ENCODE measurements at places on chromosomes 3 and 15.

- no peak for DNase-seq
Observed at GRCh38 chr3:13051066-13051465, 22.2 kb downstream of the IQSEC1 start.

DNA sequence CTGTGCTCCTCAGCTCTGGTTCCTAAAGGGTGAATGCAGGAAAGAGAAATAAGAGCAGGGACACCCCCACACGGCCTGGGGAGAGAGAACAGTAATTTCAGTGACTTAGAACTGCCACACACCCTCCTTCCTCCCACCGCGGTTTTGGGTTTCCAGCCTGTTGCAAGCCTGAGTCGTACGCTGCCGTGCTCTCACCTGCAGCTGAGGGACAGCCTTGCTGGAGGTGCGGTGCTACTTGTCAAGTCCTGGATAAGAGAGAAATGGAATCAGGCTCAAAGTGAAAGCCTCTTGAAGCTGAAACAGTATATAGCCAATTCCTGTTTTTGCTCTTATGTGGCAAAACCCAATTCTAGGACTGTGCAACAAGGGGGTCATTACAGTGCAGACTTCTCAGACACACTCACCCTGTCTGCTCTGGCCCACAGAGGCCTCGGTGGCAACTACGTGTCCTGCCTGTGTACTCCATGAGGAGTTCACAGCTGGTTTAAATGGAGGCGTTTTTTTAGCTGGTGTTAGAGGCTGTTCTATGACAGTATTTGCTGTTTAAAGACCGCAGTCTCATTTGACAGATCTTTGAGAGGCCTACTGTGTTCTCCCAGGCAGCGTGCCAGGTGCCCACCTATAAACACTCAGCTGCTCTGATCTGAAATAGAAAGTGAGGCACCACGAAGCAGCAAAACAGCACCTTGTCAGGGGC lies 42.9 kb downstream of the TBC1D2B start:
- DNase-seq, result peak; percentile 85

GRCh38 chr3:4225005-4225471 lies 78.1 kb upstream of the SETMAR start:
- no peak for DNase-seq

- DNase-seq, result no peak
Observed at GRCh38 chr15:67479781-67480505, 41.0 kb upstream of the C15orf61 start.

DNA sequence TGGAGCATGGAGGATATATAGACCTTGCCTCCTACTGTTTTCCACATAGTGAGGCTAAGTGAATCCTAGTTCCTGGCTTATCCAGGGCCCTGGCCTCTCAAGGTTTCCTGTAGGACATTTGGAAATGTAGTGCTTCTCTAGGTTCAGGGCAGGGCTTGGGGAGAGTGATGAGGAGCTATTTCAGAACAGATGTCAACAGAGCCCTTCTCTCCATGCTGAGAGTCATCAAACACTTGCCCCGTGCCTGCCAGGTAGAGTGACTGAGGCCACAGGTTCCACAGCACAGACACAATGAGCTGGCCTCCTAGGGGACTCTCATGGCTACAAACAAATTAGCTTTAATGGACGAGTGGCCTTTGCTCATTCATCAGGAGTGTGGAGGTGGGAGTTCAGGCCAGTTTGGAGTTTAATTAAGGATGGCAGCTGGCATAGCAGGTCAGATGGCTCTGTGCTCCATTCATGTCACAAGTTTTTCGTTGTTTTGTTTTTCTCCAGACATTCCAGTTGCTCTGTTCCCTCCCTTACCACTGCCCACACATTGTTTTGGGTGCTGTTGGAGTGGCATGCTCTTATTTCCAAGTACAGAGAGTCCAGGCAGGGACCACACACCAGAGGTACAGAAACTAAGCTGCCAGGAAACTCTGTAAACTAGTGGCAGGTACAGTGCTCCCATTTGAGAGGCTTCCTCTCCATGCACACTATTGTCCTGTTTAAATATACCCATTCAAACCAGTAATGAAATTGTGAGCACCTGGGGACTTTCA lies 189.8 kb downstream of the RYR3 start:
- no peak for DNase-seq

DNA sequence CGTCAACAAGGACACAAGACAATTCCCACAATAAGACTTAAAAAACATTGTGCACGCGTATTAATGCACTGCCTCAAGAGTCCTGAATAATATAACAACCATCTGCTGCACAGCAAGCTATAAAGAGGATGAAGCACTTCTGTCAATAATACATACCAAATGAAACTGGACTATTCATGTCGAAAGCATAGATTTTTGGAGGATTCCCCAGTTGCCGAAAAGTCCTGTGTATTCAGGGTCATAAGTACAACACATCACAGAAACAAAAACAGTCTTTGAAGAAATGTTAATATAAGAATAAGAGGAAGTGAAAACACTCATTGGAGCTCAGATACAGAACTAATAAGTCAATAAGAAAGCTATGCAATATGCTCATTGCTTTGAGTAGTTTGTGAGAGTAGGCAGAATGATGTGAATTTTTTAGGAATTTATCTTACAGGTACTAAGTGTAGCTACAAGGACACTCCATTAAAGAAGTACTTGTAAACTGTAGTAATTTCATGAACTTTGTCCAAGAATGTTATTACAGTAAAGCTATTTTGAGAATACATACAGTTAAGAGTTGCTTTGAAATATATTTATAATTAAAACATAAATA lies 31.6 kb downstream of the CBLB start:
- no peak for DNase-seq

DNA sequence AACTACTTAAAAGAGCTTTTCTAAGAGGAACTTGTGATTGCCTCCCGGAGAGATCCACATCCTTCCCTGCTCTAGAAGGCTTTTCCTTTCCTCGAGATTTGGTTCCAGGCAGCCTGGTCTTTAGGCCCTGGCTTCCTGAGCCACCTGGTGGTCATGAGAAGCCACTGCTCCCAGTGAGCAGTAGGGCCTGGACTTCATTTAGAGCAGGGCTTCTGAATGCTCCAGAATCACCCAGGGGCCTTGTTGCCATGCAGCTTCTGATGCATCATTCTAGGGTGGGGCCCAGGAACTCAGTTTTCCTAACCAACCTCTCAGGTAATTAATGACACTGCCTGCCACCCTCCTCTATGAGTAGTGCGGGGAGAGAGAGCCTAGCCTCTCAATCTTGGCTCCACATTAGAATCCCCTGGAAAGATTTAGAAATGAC lies 29.6 kb downstream of the PSMD6 start:
- DNase-seq, result peak; percentile 15

GRCh38 chr3:39166134-39166710 lies 12.8 kb upstream of the CSRNP1 start:
- DNase-seq, result no peak

DNA sequence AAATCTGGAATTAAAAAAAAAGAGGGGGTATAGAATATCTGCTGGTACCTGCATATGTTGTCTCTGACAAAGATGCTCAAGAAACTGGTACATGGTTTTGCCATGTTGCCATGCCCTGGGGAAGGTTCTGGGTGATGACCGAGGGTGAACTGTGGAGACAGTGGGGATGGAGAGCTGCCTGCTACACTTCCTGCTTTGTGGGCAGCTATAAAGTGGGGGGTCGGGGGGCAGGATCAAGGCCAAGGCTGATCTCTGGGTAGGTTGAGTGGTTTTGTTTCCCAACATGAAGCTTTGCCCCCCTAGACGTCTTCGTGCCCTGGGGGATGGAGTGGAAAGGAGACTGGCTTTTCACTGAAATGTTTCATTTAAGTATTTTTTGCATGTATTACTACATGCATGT lies 74.6 kb downstream of the IQSEC1 start:
- no peak for DNase-seq

- no peak for DNase-seq
Observed at GRCh38 chr15:101543926-101544612, 54.6 kb upstream of the PCSK6 start.

DNA sequence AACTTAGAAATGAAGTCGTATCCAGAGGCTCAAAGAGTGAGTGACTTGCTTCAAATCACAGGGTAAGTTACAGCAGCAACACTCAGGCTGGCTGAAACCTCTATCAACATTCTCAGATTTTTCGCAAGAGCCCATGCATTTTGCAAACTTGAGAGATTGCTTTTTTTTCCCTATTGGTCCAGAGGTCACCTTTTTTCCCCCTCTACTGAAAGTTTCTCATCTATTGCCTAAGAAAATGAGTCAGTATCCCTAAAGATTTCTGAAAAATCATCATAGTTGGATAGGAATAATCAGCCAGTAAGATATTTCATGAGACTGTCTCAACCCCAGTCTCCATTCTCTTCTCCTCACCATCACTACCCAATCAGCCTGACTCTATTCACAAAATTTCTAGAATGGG lies 410.6 kb downstream of the FOXP1 start:
- no peak for DNase-seq

GRCh38 chr3:30156586-30157498 lies 449.6 kb upstream of the TGFBR2 start:
- DNase-seq, result no peak

- DNase-seq, result no peak
Observed at GRCh38 chr3:178350763-178351162, 185.5 kb upstream of the KCNMB2 start.

DNA sequence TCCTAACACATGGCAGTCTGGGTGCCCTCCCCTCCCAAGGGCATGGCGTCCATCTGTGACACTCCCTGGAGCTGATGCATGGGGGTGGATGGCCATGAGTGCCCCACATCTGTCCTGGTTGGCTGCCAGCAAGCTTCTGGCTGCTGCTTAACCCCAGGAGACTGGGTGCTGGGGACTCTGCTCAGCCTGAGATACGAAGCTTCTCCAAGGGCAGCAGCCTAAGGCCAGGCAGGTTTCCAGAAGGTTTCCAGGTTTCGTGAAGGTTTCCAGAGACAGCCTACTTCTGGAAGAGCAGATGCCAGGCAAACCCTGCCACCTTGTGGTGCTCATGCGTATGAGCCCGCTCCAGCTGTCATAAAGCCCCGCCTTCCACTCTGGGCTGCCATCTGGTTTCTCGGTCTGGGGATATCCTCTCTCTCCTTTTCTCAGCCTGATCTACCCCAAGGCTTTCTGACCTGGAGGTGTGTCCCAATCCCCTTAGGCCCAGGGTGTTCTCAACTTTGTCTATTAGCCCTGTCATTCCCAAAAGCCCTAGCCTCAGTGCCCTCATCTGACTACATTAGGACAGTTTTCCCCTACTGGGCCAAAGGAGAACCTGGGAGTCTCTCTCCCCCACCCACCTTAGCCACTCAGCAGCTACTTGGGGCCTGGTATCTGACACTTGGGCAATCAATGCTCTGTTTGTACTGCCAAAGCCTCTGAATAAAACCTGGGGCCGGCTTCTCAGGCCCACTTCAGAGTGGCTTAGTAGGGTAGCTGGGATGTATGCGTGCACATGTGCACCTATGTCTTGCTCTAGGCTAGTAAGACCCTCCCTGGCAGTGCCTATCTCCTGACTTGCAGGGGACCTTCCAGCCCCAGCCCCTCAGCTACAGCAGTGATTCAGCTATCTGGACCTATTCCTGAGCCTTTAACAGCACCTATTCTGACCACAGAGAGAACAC lies 12.0 kb downstream of the MRPL46 start:
- no peak for DNase-seq

- no peak for DNase-seq
Observed at GRCh38 chr3:188853856-188854771, 317.7 kb upstream of the TPRG1 start.

- no peak for DNase-seq
Observed at GRCh38 chr3:175940881-175941280, 1081.7 kb downstream of the NAALADL2 start.

- no peak for DNase-seq
Observed at GRCh38 chr15:81030301-81030750, 29.6 kb downstream of the TLNRD1 start.

DNA sequence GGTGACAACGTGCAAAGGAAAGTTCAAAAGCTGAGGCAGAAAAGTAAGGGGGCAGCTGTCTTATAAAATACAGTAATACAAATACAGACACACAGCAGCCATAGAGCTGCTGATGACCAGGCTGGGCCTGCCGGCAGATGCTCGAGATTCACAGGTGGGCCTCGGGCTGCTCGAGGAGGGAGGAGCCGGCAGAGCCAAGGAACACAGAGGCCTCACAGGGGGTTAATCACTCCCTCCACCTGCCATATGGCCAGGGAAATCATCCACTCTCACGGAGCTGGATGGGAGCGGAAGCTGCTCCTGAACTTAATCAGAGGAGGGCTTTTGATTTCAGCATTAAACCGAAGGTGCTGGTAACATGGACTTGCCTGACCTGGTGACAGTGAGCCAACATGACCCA lies 29.6 kb upstream of the MGLL start:
- DNase-seq, result no peak

GRCh38 chr15:70127288-70127746 lies 29.6 kb upstream of the TLE3 start:
- no peak for DNase-seq

GRCh38 chr3:180253283-180253682 lies 216.5 kb upstream of the PEX5L start:
- no peak for DNase-seq

DNA sequence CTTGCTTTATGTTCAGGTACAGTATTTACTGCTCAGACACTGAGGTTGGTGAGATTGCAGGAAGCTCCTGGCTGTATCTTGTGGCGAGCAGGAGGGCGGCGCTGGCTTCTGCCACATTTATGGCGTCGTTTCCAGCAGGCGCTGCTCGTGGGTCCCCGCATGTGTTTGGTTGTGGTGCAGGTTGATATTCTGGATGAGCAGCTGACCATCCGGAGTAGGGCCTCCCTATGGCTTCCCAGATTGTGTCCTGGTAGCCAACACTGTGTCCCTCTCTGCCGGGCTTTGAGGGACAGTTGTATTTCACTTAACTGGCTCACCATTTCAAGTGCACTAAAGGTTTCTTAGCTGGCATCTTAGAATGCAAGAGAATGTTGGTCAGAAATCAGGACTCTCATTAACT lies 386.5 kb upstream of the TPM1 start:
- no peak for DNase-seq

DNA sequence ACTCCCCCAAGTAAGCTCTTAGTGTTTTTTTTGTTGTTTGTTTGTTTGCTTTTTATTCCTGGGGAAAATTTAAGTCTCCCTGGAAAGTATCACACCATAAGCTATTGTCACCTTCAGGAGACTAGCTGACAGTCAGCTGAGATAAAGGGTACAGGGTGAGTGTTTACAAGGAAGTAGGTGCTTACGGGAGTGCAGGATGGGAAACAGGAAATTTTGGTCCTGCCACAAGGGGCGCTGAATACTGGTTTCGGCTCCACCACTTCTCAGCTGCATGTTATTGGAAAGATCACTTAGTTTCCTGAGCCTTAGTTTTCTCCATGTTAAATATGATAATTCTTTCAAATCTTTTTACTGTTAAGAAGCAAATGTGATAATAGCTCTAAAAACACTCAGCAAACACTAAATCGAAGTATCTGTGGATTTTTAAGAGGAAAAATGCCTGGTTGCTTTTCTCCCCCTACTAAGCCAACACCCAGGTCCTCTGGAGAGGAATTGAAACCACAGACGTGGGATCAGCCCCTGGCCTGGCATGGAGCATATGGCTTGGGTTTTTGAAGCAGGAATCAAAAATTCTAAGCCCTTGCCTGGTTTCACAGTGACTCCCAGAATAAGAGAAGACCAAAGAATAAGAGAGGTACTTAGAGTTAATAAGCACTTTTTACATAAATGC lies 90.7 kb downstream of the SCN11A start:
- DNase-seq, result no peak
